NCI-H1105 treated with DMSO at 0.1 percent for 48 hours (cell line): ENCODE measurements at places on chromosomes 12 and 14.

DNA sequence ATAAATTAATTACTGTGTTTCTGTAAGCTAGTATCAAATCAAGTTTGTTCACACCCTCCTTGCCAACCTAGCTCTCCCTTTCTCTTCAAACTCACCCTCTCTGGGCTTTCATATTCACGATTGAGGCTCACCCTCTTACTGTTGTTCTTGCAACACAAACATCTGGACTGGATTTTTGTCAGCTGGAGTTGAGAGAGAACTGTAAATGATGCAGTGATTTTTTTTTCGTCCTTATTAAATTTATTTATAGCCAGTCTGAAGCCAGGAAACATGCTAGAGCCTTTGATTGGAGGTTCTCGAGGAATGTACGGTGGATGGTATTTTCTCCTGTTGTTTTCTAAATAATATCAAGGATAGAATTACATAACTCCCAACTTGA is 485.1 kb downstream of the ZFP36L1 start:
- DNase-seq = no peak

DNA sequence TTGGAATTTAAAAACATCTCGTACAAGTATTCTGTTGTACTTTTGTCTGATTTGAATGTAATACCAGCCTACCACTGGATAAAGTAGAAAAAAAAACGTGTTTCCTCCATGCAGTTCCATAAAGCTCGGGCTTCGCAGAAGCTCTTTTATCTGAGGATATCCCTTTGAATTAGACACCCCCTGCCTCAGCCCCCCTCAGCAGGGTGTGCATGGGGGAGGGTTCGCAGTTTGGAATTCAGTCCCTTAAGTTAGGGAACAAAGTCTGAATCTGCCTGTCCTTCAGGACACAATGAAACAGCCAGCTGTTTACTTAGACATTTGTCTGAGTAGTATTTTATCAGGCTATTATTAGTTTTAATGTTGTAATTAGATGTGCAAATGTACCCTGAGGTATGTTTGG is 234.0 kb upstream of the CAND1 start:
- no peak for DNase-seq

DNA sequence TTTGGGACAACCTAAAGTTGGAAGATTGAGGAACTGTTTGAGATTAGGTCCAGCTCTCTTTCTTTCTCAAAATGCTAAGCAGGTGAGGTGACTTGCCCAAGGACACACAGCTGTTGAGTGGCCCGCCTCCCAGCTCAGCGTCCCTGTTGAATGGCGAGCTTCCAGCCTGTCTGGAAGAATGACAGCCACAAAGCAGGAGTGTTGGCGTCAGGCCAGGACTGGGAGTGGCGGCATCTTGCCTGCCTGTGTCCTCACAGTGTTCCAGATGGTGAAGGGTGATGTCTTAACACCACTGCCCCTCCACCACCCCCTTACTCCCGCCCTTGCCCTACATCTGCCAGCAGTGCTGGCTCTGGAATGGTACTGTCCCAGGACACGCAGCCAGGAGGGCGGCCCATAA is 4.4 kb upstream of the CEBPE start:
- peak; percentile 10 for DNase-seq

GRCh38 chr12:108214486-108214885 is 85.4 kb downstream of the WSCD2 start:
- no peak for DNase-seq

GRCh38 chr14:38517426-38517825 is 261.5 kb upstream of the CLEC14A start:
- no peak for DNase-seq

DNA sequence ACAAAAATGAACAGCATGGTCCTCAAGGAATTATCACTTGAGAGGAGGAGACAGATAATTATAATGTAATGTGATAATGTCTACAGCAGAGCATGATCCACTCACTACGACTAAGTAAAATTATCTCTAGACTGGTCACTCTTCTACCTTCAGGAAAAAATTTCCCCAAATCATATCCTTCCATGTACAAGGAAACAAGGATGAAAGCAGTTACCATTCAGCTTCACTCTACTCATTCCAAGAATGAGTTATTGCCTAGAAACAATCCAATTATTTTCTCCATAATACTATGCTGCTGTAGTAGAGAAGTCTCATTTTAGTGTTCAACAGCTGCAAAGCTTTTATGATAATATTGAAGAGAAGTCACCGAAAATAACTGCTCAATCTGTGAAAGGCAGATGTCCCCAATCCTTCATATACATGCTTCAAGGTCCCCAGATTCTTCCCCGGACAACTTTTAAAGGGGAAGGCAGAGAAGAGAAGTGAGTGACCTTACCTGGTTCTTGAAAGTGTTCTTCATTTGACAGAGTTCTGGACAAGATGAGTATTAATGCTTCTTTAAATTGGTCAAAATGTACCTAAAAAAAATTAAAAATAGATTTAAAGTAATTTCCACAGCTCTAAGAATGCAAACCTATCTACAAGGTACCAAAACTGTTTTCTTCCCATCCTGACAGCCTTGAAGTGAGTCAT is 24.6 kb downstream of the NIN start:
- no peak for DNase-seq
